HFFc6 (cell line): ENCODE measurements at places on chromosomes 16 and 17. TPM values are rescaled to one million over a fixed set of nuclear protein-coding genes. Genes with fewer than 3 reads are reported as not detected.

DNA sequence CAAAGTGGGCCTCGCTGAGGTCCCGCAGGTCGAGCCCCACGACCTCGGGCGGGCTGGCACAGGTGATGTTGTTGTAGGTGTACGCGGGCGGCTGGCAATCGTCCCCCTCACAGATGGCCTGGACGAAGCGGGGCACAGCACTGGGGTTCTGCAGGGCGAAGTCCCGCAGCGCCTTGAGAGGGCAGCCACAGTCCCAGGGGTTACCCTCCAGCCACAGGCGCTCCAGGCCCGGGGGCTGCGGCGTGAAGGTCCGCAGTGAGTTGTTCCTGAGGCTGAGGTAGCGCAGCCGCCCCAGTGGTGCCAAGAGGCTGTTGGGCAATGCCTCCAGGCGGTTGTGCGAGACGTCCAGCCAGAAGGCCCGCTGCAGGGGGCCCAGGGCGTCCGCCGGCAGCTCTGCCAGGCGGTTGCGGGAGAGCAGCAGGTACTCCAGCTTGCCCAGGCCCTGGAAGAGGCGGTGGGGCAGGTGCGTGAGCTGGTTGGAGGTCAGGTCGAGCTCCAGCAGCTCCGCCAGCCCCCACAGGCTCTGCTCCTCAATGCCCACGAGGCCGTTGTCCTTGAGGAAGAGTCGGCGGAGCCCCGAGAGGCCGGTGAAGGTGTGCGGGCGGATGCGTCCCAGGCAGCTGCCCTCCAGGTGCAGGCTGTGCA, 2.8 kb downstream of the IGFALS start:
- DNase-seq: no peak

GRCh38 chr16:67796099-67796718, 10.2 kb downstream of the RANBP10 start:
- DNase-seq: no peak

DNA sequence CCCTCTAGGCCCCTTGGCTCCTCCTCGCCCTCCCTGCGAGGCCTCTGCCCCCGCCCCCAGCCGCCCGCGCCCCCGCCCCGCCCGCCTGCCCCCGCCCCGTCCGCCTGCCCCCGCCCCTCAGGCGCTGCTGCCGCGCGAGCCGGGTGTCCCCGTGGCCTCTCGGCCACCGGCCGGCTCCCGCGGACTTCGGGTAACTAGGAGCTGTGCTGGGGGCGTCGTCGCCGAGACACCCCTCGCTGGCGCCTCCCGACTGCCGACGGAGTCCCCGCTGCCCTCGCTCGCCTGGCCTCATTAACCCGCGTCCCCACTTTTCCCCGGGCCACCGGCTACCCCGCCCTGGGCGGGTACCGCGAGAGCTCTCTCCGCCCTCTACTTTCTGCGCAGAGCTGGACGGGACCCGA, at the start of gene TLCD1:
Gene TLCD1, minus strand, starts transcription at position 8 of the 401 bp plus-strand sequence. CDS start 136 bp downstream, outside the sequence.
- peak; percentile 37 for DNase-seq

- DNase-seq: no peak
Observed at GRCh38 chr16:66678337-66678736, 18.2 kb downstream of the CMTM4 start.

GRCh38 chr17:69608808-69609472, 194.4 kb downstream of the MAP2K6 start:
- DNase-seq: peak; percentile 97

DNA sequence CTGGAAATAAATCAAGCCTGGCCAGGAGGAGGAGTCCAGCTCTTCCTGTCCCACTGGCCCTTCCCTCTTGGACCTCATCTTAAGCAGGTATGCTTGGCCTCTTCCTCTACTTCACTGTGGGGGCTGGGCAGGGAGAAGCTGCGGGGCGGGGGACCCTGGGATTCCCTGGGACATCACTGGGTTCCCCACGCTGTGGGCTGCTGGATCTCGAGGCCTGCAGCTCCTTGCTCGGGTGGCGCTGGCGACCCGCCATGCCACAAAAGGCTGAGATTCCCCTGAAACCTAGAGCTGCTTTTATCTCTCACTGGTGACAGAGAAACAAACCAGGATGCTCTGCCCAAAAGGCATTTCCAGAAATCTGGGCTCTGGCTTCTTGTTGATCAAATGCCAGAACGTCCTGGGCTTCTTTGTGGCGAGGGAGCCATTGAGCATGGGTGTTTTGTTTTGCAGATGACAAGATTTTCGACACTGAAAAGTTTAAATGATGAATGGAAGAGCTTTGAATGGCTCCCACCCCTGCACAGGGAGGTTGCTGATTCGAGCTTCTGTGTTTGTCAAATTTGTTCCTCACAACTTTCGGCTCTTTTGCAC, 8.6 kb upstream of the PGS1 start:
- DNase-seq: no peak

GRCh38 chr17:63476854-63477479, at the start of gene ACE:
TSS of gene ACE (plus strand) at chr17:63477061. CDS start at chr17:63477095, 34 bp downstream.
- DNase-seq: no peak

DNA sequence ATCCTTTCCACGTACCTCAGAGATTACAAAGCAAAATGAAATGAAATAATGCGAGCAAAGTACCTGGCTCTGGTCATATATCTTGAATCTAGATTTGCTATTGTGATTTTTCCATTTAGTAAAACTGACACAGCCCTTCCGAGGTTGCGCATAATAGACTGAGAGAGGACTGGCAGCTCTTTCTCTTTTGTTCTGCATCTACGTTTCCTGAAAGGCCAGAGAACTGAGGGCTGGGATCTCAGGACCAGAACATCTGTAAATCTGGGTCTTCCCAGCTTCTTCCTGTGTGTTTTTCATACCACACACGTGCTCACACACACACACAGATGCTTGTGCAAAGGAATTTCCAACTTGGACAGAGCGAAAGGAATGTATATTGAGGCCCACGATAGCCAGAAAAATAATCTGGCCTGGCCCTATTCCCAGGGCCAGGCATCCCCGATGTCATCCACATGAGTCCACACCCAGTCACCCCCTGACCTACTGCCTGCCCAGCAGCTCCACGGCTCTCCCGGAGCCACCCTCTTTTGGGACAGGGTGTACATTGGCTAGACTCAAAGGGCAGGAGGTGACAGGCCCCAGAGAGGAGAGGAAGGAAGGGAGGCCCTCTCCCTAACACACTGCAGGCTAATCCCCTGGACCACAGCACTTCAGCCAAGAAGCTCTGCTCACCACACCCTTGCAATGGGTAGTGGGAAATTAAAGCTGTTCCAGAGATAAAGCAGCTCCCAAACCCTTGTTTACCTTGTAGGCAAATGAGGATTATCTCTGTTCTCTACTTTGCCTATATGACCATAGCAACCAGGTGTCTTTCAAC, 41.8 kb downstream of the NOL11 start:
- DNase-seq: peak; percentile 12

DNA sequence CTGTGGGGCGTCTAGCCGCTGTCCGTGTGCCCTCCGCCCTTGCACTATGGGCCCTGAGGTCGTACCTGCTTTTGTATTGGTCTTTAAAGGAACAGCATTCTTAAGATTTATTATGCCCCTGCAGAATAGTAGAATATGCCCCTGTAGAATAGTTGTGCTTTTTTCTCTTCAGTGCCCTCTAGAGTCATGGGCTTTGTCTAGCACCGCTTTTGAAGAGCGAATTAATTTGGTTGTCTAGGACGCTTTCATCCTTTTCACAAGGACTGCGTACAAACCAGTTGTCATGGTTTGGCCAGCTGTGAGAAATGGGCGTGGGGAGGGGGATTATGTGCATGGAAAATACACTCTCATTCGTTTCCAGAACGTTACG, 621 bp downstream of the CEP95 start:
- peak; percentile 74 for DNase-seq

DNA sequence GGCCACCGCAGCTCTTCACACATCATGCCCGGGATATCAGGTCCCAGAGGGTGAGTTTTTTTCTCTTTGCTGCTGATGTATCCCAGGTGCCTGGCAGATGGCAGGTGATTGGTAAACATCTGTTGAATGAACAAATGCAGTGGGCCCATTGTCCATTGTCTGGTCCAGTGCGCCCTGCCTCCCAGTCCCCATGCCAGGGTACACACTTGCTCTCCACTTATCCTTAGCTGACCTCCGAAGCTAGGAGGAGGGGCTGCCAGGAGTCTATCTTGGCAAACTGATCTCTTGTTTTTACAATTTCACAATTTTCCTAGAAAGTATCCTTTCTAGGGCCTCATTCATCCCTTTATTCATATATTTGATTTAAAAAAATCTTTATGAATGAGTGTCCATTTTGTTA, 196.0 kb downstream of the RAB11FIP4 start:
- DNase-seq: no peak

GRCh38 chr17:16873174-16874035, 98.5 kb downstream of the TNFRSF13B start:
- DNase-seq: no peak

- no peak for DNase-seq
Observed at GRCh38 chr17:6523330-6523729, 33.0 kb downstream of the PITPNM3 start.

GRCh38 chr16:79687249-79688130, 87.0 kb upstream of the MAF start:
- DNase-seq: no peak

DNA sequence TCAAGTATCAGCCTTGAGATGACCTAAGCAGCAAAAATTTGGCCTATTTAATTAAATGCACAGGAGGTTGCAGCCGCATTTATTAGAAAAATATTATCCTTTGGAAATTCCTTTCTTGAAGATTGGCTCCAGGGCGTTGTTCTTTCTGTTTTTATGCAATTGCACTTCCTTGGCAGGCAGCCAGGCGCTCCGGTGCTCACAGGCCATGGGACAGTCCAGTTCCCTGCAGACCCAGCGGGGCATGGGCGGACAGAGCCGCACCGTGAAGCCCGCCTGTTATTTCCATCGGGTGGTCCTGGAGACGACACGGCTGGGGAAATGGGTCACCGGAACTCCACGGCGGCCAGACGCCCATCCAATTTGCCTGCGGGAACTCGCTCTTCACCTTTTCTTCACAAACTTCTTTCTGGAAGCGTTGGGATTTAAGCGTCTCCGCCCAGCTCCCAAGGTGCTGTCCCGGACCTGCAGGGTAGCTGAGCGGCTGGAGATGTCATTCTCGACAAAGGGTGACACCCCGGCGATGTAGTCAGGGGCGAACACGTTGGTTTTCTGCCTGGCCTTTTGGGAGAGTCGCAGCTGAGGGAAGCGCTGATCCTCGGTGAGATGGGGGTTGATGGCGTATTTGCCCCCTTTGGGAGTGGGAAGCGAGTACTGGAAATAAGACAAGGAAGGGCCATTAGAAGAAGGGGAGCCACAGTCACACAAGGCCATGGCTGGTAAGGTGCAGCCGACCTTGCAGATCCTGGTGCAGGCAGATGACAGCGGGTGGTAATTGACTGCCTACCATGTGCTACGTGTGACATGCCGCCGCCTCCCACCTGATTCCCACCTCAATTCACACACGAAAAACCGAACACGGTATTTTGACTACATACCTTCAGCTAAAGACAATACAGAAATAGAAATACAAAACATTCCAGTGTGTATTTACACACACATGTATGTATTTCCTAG, 12.5 kb downstream of the NOB1 start:
- DNase-seq: peak; percentile 33

DNA sequence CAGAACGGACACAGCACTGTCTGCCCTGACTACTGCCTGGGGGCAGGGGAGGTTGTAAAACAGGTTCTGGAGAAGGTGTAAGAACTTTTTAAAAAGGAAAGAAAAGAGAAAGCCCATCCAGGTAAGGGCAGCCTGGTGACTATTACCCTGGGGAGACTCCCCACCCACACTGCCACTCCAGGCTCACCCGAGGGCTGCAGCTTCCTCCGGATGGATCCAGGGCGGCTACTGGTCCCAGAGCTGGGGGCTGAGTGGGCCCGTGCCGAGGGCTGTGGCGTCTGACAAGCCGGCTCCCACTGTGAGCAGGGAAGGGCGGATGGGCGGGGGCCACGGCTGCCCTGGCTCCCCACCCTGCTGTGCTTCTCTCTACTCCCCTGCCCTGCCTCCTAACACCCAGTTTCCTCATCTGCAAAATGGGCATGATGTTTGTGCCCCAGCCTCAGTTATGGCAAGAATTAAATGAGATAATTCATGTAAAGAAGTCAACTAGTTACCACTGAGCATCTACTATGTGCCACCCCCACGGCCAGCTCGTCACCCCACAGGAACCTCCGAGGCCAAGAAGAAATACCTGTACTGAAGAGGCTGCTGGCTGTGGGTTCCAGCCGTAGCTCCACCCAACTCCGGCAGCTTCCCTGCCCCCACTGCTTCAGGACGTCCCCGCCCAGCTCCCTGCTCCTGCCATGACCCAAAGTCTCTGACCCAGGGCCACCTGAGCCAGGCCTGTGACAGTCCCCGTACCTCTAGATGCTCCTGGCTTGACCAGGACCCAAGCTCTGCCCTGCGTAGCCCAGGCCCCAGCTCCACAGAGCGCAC, 24.2 kb downstream of the KATNB1 start:
- no peak for DNase-seq

DNA sequence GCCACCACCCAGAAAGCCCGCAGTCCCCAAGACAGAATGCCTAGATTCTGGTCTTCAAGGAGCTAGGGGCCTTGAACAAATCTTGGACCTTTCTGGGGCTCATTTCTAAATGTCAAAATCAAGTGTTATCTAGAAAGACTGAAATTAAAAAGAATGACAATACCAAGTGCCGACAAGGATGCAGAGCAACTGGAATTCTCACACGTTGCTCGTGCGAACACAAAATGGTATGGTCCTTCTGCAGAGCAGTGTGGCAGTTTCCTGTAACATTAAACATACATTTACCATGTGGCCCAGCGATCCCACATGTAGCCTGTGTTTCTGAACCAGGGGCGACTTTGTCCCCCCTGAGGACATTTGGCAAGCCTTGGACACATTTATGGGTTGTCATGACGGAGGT, 137.9 kb downstream of the GAS7 start:
- no peak for DNase-seq

DNA sequence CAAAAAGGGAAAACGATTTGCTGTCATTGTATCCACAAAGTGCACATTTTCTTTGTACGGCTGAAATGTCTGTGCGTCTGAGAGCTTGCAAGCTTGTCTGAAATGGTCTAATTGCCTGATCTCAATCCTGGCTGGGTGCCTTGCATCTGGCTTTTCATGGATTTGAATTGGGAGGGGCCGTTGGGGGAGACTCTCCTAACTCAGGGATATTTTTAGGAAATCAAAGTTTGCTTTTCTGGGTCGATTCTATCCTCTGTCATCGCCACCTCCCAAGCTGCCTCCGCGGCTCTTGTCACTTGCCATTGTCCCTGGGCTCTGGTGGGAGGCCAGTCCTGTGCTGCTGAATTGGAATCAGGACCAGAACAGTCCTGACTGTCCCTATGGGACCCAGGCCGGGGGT, 33.3 kb upstream of the MGAT5B start:
- no peak for DNase-seq

PTGES3L gene
- total RNA-seq: 0.94 to 1.6 TPM (median 1.3 TPM) in 3 replicates

G6PC1 gene
- total RNA-seq: not detected in 3 replicates

LITAFD gene
- not detected in 3 replicates for total RNA-seq

CCL8 gene
- total RNA-seq: not detected in 3 replicates

NUDT21 gene
- total RNA-seq: 114 to 132 TPM (median 124 TPM) in 3 replicates

KAT7 gene
- 38.2 to 45.5 TPM (median 38.2 TPM) in 3 replicates for total RNA-seq

P2RX5 gene
- total RNA-seq: 7.2 to 14.8 TPM (median 14.4 TPM) in 3 replicates

CIITA gene
- total RNA-seq: 0.11 to 0.24 TPM in 2 of 3 replicates, not detected in the other

KRT39 gene
- total RNA-seq: not detected in 3 replicates

ABCC11 gene
- 0.26 to 0.64 TPM in 2 of 3 replicates, not detected in the other for total RNA-seq

MLKL gene
- 10.1 to 15.2 TPM (median 11.3 TPM) in 3 replicates for total RNA-seq

OR1D5 gene
- not detected in 3 replicates for total RNA-seq

IRX6 gene
- total RNA-seq: not detected in 3 replicates

STAT5B gene
- 19.1 to 22.5 TPM (median 20.8 TPM) in 3 replicates for total RNA-seq

CRISPLD2 gene
- 15.0 to 17.3 TPM (median 17.0 TPM) in 3 replicates for total RNA-seq

TMC8 gene
- total RNA-seq: not detected in 2 replicates
